ENCODE measurements at places on chromosomes 5 and 9.

- peak; percentile 31 for DNase-seq
These were observed 70.4 kb downstream of the ARRDC3 start for GRCh38 chr5:91312698-91313097.

DNA sequence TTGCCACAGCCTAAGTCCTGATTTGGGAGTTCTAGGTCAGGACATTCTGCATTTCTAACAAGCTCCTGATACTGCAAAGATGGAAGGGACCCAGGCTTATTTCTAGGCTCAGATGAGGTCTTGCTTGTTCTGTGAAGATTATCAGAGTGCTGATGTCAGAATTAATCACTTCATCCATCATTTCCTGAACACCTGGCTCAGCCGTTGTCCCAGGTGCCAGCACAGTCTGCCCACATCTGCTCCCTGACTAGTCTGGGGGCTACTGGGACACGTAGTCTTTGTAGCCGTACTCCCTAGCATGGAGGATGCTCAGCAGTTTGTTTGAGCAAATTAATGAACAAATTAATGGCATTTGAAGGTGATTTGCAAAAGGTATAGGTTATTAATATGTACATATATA lies 17.9 kb upstream of the SPINK4 start:
- no peak for DNase-seq

GRCh38 chr5:159217236-159217635 lies 7.9 kb upstream of the RNF145 start:
- no peak for DNase-seq

GRCh38 chr5:179852993-179853547 lies 5.5 kb downstream of the MRNIP start:
- DNase-seq, result no peak

- DNase-seq, result peak; percentile 75
These were observed 508.1 kb downstream of the NR2F1-AS1 start for GRCh38 chr5:93072831-93073459.

GRCh38 chr5:68242743-68243142 lies 27.2 kb downstream of the PIK3R1 start:
- DNase-seq, result peak; percentile 52

DNA sequence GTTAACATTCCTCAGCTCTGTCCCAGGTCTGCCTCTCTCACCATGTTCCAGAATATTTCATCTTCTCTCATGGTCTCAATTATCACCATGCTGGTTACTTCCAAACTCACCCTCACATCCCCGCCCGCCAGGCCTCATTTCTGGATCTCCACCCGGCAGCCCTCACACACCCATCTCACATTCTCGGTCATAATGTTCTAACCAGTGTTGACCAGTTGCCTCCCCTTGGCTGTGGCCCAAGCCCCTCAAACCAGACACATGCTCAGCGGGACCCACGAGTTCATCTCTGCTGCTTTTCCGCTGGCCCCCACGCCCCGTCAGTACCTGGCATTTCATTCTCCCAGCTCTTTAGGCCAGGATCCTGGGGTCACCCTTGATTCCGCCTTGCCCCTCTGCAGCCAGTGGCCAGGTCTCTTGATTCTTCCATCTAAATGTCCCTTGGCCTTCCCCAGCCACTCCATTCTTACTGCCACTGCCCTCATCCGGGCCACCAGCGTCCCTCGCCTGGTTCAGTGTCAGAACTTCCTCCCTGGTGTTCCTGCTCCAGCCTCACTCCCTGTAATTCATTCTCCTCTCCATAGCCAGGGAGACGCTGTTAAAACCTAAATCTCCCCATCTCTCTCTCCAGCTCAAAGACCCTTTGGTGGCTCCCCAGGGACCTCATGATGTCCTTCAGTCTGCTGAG lies 141.7 kb downstream of the MVB12B start:
- no peak for DNase-seq

- DNase-seq, result peak; percentile 40
These were observed 30.6 kb upstream of the ADAMTS6 start for GRCh38 chr5:65512170-65512937.

GRCh38 chr5:105754056-105754455 lies 1916.7 kb downstream of the EFNA5 start:
- DNase-seq, result peak; percentile 32
